Left cardiac atrium (tissue), 4 donors: ENCODE measurements at places on chromosomes 11 and 22.

GRCh38 chr22:32752326-32752725 is 49.2 kb upstream of the TIMP3 start:
- no peak for DNase-seq

- DNase-seq, result no peak
Measured at GRCh38 chr11:123390146-123390545, 39.9 kb upstream of the GRAMD1B start.

- DNase-seq, result no peak
Measured at GRCh38 chr22:39493759-39494158, 8.3 kb upstream of the MIEF1 start.

DNA sequence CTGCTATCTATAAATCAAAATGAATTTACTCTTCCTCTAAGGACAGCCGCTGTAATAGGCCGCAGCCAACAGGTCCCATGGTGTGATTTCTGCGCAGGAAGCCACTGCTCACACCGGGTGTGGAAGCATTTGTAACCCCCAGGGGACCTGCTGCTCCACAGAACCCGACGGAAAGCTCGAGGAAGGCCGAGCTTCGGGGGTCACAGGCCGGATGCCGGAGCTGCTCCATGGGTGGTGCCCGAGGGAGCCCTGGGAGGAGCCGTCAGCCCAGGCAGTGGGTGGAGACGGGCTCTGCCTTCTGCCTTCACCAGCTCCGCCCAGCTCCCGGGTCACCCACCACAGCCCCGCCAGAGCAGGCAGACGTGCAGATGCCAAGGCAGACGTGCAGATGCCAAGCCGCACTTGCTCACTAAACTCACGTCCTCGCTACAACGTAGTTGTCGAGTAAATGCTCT is 63.5 kb downstream of the BRD1 start:
- no peak for DNase-seq

DNA sequence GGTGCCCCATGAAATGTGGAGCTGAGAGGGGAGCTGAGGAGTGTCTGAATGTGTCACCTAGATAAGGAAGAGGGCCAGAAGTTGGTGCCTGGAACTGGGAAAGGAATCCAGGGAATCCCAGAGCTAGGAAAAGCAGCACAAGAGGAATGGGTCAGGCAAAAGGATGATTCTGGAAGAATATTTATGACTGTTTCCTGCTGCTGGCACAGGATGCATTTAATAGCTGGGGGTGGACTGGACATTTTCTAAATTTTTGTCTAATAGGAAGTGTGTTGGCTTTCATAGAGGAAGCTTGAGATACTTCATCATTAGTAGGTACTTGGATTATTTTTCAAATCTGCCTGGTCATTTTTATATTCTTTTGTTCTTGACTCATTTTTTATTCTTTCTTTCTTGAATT is 17.4 kb upstream of the MRGPRX2 start:
- no peak for DNase-seq

- DNase-seq, result no peak
Measured at GRCh38 chr11:61973476-61974162, 6.2 kb upstream of the FTH1 start.

DNA sequence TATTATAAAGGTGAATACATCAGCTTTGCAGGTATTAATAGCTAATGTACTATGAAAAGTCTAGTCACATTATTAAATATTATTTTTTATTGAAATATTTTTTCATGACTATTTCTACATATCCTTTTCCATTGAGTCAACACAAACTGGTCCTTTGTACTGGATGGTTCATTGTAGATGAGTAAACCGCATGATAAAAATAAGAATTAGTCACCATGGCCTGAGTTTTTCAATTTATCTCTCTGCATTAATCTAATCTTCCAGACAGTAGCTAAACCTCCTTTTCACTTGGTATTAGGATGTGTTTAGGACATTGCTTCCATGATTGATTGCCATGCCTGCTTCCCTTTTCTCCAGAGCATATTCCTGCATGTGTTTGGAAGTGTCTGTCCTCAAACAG is 439.4 kb upstream of the ARHGAP42 start:
- no peak for DNase-seq

GRCh38 chr11:3623121-3623520 is 18.7 kb downstream of the ART5 start:
- no peak for DNase-seq

DNA sequence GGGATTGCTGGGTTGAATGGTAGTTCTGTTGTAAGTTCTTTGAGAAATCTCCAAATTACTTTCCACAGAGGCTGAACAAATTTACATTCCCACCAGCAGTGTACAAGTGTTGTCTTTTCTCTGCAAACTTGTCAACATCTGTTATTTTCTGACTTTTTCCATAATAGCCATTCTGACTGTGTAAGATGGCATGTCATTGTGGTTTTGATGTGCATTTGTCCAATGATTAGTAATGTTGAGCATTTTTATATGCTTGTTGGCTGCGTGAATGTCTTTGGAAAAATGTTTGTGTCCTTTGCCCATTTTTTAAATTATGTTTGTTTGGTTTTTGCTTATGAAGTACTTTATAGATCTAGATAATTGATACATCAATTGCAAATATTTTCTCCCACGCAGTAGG is 1025.0 kb downstream of the JRKL start:
- no peak for DNase-seq
